Hematopoietic multipotent progenitor cell treated with erythropoietin and hydrocortisone succinate and interleukin-3 and kit ligand, for 6 days (in vitro differentiated cells): ENCODE measurements at places on chromosomes 6 and 20.
A peak's percentile ranks its signal among the peaks of the same experiment; 100 is the strongest.

- peak; percentile 46 for DNase-seq
Measured at GRCh38 chr6:73460056-73460455, 1.5 kb upstream of the MTO1 start.

DNA sequence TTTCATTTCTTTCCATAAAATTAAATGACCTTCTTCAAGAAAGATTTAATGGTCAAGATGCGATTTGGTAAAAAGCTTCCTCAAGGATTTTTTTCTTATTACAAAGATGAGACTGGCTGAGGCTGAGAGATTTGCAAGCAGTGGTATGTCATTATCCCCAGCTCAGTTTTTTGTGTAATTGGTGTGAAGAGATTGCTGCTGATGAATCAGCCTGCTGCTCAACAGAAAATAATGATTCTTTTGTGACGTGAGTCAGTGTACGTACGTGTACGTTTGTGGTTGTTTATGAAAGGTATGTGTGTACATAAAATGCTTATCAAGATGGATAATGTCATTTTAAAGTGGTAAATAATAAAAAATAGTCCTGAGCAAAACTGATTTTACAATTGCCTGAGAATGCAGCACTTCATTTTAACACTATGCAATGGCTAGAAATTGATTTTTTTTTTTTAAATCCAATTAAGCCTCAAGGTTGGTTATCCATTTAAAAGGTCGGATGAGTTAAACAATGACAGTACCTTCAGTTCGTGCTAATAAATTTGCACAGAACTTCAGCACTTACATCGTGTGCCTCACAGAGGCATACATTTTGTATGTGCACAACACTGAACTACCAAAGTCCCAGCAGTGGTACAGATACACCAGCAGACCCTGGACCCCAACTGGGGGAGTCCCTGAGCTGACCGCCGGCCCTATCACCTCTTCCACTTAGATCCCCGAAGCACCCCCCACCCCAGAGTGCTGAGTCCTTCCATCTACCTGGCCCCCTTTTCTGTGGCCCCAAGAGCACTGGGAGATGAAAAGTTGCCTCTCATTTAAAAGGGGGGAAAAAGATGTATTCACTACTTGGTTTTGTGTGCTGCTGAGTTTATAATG lies 9.7 kb upstream of the NPEPL1 start:
- no peak for DNase-seq

DNA sequence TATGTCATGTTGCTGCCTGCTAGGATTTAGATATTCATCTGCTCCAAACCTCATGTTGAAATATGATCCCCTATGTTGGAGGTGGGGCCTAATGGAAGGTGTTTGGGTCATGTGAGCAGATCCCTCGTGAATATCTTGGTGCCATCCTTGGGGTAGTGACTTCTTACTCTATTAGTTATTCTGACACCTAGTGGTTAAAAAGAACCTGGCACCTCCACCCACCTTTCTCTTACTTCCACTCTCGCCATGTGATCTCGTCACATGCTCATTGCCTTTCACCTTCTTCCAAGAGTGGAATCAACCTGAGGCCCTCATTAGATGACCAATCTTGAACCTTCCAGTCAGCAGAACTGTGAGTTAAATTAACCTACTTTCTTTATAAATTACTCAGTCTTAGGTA lies 549.4 kb upstream of the SYNCRIP start:
- DNase-seq, result peak; percentile 51

DNA sequence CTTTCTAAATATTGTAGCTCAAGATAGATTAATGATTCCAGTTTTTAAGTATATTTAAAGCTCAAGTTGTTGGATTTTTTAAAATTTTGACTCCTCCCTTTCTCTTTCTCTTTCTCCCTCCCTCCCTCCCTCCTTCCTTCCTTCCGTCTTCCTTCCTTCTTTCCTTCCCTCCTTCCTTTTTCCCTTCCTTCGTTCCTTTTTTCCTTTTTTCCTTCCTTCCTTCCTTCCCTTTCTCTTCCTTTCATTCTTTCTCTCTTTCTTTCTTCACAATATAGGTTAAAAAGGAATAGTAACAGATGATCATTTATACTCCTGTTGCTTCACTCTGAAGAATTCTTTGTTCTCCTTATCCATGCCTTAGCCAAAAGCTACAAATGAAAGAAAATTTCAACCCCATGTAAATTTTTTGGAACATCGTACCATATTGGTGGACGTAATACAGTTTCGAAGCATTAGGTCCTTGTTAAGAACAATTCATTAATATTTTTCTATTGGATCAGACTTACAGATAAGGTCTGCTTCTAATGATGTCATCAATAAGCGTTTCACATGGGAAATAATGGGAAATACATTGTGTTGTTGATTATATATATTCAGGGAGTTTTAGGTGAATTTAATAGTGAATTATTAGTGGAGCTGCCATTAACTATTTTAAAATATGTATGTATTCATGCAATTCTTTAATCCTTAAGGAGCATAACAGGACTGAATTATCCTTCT lies 139.6 kb upstream of the SLC35B3 start:
- no peak for DNase-seq

DNA sequence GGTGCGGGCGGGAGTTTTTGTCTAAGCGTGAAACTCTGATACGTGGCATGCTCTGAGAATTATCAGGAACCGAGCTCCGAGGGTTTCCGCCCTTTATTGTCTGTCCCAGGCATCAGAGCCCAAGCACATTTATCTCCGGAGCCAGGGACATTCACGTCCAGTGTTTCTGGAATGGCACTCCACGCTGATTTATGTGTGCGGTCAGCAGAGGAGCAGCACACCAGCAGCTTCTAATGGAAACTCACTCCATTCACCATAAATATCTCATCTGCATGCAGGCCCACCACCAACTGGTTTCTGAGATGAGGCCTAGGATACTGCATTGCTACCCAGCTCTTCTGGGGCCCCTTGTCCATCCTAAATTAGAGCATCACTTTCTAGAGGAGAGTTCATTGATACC lies 51.9 kb upstream of the SYNDIG1 start:
- no peak for DNase-seq

- DNase-seq, result no peak
Measured at GRCh38 chr6:35596448-35597442, 84.0 kb upstream of the TULP1 start.

GRCh38 chr6:161116554-161116953 lies 125.0 kb downstream of the MAP3K4 start:
- no peak for DNase-seq

GRCh38 chr6:1970151-1970561 lies 275.2 kb downstream of the GMDS start:
- DNase-seq, result peak; percentile 40

- no peak for DNase-seq
Measured at GRCh38 chr20:32516583-32517517, 68.3 kb downstream of the NOL4L start.

DNA sequence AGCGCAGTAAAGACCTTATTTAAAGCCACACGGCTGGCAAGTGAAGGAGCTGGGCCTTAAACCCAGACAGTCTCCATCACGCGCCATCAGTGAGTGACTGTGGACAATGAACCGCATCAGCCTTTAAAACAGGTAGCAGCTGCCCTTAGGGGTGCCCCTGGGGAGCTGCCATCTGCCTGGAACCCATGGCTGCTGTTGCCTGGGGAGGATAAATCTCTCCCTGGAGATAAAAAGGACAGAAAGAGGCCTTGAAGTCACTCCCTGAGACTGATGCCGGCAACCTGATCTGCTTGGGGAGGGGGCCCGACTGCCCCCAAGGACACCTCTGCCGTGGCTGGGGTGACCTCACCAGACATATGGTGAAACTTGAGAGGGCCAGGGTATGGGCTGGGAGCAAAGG lies 73.5 kb downstream of the PREX1 start:
- DNase-seq, result no peak

- no peak for DNase-seq
Measured at GRCh38 chr20:36130390-36130789, 24.1 kb upstream of the EPB41L1 start.

GRCh38 chr20:13338999-13339411 lies 117.9 kb downstream of the ISM1 start:
- DNase-seq, result no peak

DNA sequence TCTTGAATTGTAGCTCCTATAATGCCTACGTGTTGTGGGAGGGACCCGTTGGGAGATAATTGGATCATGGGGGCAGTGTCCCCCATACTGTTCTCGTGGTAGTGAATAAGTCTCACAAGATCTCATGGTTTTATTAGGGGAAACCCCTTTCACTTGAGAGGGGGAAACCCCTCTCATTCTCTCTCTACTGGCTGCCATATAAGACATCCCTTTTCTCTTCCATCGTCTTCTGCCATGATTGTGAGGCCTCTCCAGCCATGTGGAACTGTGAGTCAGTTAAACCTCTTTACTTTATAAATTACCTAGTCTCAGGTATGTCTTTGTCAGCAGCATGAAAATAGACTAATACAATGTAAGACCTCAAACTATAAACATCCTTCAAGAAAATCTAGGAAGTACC lies 23.1 kb downstream of the PAQR8 start:
- no peak for DNase-seq

GRCh38 chr20:35821807-35822242 lies 50.0 kb downstream of the PHF20 start:
- no peak for DNase-seq

DNA sequence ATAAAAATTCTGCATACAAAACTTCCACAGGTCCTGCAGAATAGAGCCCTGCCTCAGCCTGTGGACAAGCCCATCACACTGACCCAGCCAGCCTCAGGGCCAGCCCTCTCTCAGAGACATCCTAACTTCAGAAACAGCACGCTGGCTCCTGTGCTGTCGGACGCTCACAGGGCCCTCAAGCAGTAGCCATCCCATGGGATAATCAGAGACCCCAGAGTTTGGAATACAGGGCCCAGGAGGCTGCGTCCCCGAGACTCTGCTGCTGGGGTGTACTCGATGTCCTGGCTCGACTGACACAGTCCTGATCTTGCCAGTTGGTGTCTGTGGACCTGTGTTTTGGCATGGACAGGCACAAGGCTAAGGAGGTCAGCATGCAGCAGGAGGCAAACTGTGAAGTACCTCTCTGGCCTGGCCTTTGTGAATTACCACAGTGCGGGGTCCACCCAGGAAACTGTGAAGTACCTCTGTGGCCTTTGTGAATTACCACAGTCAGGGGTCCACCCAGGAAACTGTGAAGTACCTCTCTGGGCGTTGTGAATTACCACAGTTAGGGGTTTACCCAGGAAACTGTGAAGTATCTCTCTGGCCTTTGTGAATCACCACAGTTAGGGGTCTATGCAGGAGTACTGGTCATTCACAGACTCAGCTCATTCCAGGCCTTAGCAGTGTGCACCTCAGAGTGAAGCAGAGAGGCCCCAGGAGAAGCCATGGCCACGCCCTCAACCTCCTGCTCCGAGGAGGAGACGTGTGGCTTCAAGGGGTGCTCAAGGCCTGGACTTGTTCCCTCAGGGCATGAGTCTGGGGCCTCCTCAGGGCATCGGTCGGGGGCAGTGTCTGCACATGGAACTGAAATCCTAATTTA lies 212.4 kb downstream of the SYNDIG1 start:
- DNase-seq, result no peak
